ENCODE measurements at places on chromosomes 6 and 20. TPM values are rescaled to one million over a fixed set of nuclear protein-coding genes. Genes with fewer than 3 reads are reported as not detected.

Gene KCNQ2
- total RNA-seq, result 0.44 TPM

Gene ESR1
- total RNA-seq, result 0.07 TPM

Gene MMS22L
- total RNA-seq, result 59.1 TPM

Gene CD83
- total RNA-seq, result 19.9 TPM

Gene TNFRSF6B
- 1.0 TPM for total RNA-seq

Gene UNC5CL
- 5.5 TPM for total RNA-seq

Gene C6orf15
- total RNA-seq, result not detected

Gene LST1
- total RNA-seq, result 27.0 TPM

Gene OXT
- total RNA-seq, result 1.8 TPM

Gene MYLK2
- total RNA-seq, result 0.49 TPM

Gene FERMT1
- 0.37 TPM for total RNA-seq

Gene CLPSL2
- total RNA-seq, result not detected

Gene SPATA25
- total RNA-seq, result 0.46 TPM
